Fibroblast of pulmonary artery (primary cell): ENCODE measurements at places on chromosomes 11 and 22.
A peak's percentile ranks its signal among the peaks of the same experiment; 100 is the strongest.

GRCh38 chr22:42939941-42940653 is 74.9 kb downstream of the PACSIN2 start:
- peak; percentile 80 for DNase-seq

- DNase-seq, result peak; percentile 94
These were observed 77.1 kb upstream of the MTMR2 start for GRCh38 chr11:96001037-96001436.

DNA sequence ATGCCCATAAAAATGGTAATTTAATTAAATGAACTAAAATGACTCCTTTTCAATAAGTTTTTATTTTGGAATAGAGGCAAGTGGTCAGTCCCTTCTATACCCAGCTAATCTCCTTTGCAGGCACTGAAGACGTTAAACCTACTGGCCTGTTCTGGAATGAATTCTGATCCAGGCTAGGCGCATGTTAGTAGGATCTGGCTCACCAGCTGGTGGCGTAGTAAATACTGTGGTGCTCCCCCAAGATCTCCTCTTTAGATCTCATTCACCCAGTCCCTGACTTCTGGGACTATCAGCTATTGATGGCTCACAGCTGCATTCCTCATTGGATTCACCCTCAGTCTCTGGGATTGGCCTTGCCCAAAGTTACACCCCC is 173.7 kb upstream of the DDI1 start:
- DNase-seq, result no peak

GRCh38 chr11:81241672-81242275 is 1491.9 kb downstream of the FAM181B start:
- DNase-seq, result no peak

DNA sequence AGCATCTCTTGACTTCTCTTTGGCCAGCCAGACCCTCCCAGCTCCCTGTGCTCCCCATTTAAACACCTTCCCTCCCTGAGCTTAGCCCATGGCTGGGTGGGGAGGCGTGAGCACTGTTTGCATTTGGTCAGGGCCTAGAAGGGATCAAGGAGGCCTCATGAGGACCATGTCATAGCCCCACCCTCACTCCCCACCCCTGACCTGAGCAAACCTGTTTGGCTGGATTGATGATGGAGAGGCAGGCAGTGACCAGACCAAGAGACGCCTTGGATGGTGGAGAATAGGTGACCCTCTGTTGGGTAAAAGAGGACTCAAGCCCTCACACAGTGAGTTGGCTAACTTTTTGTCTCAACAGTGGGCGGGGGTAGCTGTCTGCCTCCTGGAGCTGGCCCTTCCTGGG is 49.9 kb downstream of the ST3GAL4 start:
- no peak for DNase-seq

GRCh38 chr11:116732271-116733042 is 40.3 kb downstream of the BUD13 start:
- DNase-seq, result peak; percentile 78

GRCh38 chr11:71518506-71519471 is 8.3 kb upstream of the KRTAP5-7 start:
- no peak for DNase-seq
